ENCODE measurements at places on chromosomes 12 and 14.

GRCh38 chr14:65170768-65171507 is 68.6 kb upstream of the MAX start:
- peak; percentile 65 for DNase-seq

DNA sequence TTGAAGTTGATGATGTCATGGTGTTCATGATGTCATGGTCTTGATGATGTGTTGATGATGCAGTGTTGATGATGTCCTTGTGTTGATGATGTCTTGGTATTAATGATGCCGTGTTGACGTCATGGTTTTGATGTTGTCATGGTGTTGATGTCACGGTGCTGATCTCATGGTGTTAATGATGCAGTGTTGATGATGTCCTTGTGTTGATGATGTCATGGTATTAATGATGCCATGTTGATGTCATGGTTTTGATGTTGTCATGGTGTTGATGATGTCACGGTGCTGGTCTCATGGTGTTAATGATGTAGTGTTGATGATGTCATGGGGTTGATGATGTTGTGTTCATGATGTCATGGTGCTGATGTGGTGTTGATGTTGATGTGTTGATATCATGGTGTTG is 48.0 kb upstream of the RIMBP2 start:
- no peak for DNase-seq

DNA sequence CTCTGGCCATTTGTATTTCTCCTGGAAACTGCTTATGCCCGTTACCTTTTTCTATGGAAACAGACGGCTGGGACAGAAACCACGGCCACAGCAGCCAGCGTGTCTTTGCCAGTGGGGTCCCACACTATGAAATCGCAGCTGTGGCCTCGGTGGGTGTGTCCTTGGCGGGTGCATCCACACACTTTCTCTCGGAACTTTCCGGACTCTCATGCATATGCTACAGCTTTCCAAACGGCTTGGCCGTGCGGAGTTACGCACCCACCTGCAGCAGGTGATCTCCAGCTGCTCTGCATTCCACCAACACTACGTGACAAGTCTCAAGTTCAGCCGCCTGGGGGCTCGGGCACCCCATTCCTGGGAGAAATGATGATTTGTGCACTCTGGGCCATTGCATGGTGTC is 1.3 kb upstream of the BTBD6 start:
- DNase-seq: no peak

GRCh38 chr12:88932457-88932856 is 352.2 kb upstream of the KITLG start:
- no peak for DNase-seq

- no peak for DNase-seq
Measured at GRCh38 chr14:53847057-53847456, 109.6 kb downstream of the BMP4 start.

DNA sequence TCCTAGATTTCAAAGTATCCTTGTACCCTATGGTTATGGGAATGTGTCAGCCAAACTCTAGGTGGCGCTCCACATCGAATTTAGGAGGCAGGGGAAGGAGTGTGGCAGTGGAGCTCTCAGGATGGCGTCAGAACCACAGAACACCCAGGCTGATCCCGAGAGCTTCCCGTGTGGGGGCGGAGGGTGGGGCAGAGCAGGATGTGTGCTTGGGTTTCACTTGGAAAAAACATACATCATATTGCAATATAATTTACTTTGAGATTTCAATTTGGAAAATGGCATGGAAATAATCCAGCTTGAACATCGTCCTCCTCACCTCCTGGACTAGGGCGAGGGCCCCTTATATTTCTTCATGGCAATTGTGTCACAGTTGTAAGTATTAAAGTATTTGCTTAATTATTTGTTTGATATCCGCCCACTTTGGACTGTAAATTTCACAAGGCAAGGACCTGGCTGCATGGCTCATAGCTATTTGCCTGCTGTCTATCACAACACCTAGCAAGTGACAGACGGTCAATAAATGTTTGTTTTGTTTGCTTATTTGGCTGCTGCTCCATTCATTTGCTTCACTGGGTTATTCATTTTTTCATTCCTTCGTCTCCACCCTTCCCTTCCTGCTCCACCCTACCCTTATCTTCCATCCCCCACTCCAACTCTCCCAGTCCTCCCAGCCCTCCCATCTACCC is 221.5 kb upstream of the HMGA2 start:
- DNase-seq: peak; percentile 90

DNA sequence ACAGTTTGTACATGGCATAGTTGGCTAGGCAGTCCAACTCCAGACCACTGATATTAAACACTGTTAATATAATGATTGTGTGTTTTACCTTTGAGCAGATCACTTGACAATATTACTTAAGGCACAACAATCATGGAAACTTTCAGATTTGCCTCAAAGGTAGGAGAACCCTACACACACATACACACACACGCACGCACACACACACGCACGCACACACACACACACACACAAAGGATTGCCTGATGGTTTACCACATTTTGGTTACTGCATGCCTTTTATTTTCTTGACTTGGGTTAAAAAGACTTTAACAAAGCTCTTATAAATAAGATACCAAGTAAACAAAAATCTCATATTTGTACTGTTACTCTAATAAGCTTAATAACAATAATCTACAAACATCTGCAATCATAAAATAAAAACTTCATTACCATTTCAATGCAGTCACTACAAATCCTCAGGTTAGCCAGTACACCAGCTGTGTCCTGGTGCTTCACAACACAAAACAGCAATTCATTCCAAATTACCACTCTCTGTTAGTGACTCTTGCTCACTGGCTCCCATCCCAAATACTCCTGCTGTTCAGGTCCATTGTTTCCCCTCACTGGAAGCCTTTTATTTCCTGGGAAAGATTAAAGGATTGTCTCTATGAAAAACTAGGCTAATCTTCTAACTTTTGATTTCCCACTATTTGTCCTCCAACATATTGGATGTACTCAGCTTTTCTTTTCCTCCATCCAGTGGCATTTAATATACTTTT is 175.2 kb upstream of the ATP2B1 start:
- DNase-seq: no peak

DNA sequence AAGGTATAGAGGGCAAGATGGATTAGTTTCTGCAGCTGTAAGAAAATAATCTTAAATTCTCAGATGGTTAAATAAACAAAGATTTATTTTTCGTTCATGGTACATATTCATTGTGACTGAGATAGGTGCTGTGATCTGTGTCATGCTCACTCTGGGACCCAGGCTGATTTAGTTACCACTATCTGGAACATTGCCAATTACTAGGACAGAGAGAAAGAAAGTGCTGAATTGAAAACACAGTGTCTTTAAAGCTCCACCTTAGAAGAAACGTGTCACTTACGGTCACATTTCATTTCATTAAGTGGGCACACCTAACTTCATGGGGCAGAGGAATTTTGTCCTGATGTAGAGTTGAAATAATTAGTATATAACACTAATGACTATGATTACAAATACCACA is 430.0 kb downstream of the CCDC91 start:
- DNase-seq: no peak

DNA sequence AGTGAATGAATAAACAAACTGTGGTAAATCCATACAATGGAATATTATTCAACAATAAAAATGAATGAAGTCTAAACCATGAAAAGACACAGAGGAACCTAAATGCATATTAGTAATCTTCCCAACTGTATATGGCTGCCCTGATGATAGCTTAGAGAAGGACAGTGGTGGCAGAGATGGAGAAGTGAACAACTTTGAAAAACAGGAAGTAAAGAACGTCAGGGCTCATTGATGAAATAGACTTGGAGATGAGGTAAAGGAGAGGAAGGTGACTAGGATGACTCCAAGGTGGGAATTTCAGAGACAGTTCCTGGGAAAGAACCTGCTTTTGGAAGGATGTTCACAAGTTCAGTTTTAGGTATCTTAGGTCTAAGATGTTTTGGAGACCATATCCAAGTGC is 36.3 kb upstream of the NT5DC3 start:
- no peak for DNase-seq

GRCh38 chr14:61586544-61587055 is 108.7 kb upstream of the HIF1A start:
- no peak for DNase-seq

DNA sequence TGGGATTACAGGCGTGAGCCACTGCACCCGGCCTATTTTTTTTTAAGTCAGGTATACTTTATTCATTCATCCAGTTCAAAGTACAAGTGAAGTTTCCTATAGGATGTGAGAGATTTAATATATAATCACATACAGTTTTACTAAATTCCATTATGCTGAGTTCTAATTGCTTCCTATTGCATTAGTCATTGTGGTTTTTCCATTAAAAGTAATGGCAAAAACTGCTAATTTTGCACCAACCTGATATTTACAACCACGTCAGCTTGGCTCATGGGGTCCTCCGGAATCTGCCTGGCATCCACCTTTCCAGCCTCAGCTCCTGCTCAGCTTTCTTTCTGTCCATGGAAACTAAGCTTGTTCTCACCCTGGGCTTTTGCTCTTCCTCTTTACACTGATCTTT is 67.0 kb upstream of the CSRP2 start:
- DNase-seq: peak; percentile 6

- no peak for DNase-seq
Measured at GRCh38 chr12:70837026-70837425, 83.5 kb downstream of the PTPRR start.

- DNase-seq: peak; percentile 93
Measured at GRCh38 chr12:56221232-56221756, 428 bp downstream of the RNF41 start.

- DNase-seq: no peak
Measured at GRCh38 chr12:126390969-126391566, 1325.8 kb downstream of the AACS start.

DNA sequence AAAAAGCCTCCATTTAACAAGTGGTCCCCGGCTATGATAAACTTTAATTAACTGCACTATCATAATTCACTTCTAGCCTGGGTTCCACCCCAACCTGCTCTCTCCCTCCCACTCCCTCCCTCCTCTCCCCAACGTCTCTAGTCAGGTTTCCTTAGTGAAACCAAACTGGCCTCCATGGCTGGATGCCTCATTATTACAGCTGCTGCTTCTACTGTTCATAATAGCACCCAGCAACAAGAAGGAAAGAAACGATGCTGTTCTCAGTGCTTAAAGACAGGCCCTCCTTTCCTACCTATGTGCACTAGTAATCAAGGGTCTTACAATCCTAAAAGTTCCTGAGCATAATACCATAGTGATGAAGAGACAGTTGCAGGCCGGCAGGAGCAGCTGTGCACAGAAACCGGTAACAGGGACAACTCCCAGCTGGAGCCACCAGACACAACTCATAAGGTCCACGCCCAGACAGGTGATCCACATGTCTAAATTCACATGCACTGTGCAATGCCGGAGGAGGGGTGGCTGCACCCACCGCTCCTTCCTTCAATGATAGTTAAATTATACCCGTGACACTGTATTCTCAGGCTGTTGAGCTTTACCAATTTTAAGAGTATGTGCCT is 6.2 kb downstream of the IRF2BPL start:
- no peak for DNase-seq

All from AG08395 (cell line).